ENCODE measurements at places on chromosomes 2 and 18.

- no peak for DNase-seq
These were observed 154.3 kb downstream of the NRP2 start for GRCh38 chr2:205836477-205837221.

DNA sequence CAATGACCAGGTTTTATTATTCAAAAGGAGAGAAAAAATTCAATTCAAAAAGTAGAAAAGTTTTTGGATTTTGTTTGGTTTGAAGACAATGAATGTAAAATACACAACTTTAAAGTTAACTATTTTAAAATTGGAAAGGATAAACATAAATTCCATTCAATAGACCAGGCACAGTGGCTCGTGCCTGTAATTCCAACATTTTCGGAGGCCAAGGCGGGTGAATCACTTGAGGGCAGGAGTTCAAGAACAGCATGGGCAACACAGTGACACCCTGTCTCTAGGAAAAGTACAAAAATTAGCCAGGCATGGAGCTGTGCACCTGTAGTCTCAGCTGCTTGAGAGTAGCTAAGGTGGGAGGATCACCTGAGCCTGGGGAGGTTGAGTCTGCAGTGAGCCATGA, 54.7 kb downstream of the SCN9A start:
- DNase-seq = no peak

GRCh38 chr2:218722876-218723785, 12.5 kb downstream of the TTLL4 start:
- DNase-seq = no peak

DNA sequence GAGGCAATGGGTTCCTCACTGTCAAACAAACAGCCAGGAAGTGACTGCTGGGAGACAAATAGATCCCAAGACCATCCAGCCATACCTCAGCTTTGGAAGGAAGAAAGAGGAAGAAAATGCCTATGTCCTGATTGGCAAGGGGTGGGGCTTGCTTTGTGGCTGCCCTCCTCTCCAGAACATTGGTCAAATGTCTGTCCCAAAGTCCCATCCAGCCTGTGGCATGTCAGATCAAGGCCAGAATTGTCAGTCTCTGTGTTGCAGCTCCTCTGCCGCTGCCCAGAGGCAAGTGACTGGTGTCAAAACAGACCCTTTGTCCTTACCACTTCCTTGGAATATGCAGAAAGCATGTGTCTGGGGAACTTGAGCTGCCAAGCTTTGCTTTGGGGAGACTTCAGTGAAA, 63.0 kb upstream of the SMAD2 start:
- no peak for DNase-seq

- no peak for DNase-seq
These were observed 52.7 kb downstream of the ABCB11 start for GRCh38 chr2:168978461-168978861.

GRCh38 chr18:31578126-31578525, 13.6 kb upstream of the TTR start:
- DNase-seq = no peak
